ENCODE measurements at places on chromosomes 3 and 15.

DNA sequence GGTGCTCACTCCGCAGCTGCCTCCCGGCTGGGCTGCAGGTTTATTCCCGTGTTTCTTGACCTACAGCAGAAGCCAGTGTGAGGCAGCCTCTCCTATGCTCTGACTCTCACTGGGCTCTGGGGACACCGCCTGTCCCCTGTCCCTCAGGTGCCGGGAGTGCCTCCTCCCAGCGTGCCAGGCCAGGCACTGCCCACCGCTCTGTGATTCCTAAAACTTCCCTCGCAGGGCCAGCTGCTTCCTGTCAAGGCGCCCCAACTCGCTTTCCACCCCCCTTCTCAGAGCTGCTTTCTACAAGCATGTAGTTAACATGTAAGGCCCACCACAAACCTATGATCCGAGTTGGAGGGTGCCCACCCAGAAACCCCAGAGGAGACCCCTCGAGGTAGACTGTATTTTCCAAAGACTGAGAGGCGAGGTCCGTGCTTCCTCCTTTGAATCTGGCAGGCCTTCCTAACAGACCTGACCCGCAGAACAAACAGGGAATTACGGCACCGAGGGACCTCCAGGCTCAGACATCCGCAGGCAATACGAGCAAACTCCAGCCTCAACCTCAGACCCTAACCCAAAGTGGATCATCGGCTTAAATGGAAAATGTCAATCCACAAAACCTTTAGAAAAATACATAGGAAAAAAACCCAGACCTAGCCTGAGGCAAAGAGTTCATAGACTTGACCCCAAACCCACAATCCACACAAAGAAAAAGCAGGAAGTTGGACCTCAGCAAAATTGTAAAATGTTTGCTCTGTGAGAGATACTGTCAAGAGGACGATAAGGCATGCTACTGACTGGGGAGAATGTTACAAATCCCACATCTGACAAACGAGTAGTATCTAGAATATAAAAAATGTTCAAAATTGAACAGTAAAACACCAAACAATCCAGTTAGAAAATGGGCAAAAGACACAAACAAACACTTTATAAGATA, 121.3 kb upstream of the IQSEC1 start:
- no peak for DNase-seq

- no peak for DNase-seq
Measured at GRCh38 chr3:76131396-76132153, 346.2 kb upstream of the ZNF717 start.

GRCh38 chr15:71566226-71566625, 244.1 kb upstream of the NR2E3 start:
- no peak for DNase-seq

DNA sequence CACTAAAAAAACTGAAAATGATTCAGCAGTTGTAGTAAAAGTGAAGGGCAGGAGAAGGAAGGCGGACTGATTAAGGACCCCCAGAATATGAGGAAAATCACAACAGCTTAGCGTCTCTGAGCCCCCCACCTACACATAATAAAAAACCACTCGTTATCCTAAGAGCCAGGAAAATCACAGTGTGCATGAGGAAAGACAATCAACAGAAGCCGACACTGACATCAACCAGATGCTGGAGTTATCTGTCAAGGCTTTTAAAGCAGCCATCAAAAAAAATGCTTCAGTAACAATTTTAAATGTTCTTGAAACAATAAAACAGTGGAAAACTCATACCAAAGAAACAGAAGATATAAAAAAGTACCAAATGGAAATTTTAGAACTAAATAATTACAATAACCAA, 9.7 kb upstream of the CXCR6 start:
- DNase-seq, result no peak

- DNase-seq, result no peak
Measured at GRCh38 chr3:37925157-37925556, 63.5 kb downstream of the CTDSPL start.

DNA sequence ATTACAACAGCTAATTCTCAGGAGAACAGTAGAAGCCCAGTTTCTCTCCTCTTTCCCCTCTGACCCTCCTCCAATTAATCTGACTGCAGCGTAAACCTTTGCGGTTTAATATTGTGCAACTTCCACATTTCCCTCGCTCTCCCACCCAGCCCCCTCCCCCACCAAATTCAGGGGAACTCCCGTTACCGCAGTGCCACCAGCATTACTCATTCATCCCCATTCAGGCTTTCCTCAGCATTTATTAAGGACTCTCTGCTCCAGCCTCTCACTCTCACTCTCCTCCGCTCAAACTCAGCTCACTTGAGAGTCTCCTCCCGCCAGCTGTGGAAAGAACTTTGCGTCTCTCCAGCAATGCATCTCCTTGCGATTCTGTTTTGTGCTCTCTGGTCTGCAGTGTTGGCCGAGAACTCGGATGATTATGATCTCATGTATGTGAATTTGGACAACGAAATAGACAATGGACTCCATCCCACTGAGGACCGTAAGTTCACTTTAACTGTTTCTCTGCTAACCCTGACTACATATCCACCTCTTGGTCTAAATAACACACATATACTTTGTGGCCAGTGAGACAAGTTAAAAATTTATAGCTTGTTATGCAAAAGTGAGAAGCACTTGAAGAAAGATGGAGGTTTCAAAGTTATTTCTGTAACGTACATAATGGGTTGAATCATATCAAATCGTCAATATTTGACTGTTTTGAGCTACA, at the start of gene PTX3:
Gene PTX3, plus strand, starts transcription at position 268 of the 709 bp plus-strand sequence. Its CDS starts 84 bp downstream, at position 352.
- no peak for DNase-seq

DNA sequence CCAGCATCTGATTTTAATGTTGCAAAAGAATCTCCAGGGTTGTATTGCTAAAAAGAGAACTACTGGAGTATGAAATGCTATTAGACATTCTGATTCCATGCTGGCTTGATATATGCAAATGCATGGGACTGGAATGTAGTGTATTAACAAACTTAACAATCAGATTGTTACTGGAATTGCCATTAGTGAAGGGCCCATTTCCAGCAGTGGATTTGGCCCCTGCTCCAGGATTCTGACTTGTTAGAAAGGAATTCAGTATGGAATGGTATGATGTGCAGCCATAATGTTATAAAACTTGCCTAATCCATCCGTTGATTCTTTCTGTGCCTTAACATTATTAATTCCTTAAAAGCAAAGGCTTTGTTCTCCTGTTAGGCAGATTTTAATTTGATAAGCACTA, 7.9 kb downstream of the ARRDC4 start:
- DNase-seq, result no peak

GRCh38 chr3:65479990-65480389, 558.7 kb downstream of the MAGI1 start:
- no peak for DNase-seq

- DNase-seq, result no peak
Measured at GRCh38 chr3:147404000-147404799, 2.1 kb downstream of the ZIC4 start.

DNA sequence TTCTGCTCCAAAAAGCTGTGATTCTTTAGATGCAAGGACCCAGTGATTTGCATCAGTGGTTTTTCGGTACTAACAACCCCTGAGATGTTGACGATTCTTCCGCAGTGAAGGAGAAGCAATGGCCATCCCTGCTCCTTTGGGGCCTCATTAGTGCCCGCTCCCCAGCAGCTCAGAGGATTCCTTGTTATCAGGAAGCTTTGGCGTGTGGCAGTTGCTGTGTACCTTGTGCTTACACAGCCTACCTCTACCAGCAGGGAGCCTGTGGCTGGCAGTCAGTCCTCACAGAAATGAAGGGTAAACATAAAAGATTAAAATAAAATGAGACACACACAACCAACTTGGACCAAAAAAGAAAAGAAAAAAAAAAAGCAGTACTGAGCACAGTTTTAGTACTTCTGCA, 55.2 kb downstream of the CNTN3 start:
- DNase-seq, result no peak

DNA sequence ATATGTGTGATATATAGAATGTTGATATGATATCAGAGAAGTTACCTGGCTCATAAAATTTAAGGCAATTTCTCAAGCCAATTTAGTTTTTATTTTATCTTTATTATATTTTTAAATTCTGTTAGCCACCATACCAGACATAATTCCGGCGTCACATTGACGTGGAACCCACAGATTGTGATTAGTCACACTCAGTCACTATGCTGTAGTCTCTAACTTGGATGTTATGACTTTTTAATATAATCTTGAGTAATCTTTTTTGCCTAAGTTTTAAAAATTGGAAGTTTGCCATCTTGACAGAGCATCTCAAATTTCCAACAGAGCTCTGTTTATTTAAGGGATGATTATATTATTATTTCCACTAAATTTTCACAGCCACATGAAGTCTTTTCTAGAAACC, 9.7 kb upstream of the DCLK3 start:
- no peak for DNase-seq

- DNase-seq, result no peak
Measured at GRCh38 chr3:150271591-150271960, 136.5 kb upstream of the TSC22D2 start.

- no peak for DNase-seq
Measured at GRCh38 chr3:26621176-26621575, 1.4 kb upstream of the LRRC3B start.

DNA sequence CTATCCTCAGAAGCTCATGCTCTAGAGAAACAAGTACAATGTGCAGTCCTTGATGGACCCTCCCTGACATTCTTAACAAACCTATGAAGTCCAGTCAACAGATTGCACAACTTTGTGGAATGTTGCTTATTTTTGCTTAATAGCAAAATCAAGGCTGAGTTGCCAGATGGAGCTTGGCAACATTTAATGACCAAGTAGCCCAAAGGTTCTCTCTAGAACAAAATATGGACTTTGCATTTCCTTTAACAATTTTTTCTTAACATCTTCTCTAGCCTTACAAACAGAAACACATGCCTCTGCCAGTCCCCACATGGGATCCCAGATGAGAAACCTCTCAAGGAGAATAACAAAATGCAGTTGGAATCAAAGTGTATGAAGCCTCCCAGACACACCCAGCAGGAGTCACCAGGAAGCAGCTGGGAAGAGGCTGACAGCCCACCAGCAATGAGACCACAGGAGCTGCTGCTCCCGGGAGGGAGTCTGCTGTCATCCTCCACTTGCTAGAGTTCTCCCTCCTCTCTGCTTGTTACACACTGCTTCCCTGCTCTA, 422.5 kb upstream of the CDIN1 start:
- no peak for DNase-seq

GRCh38 chr15:100710744-100711515, 108.5 kb downstream of the ASB7 start:
- no peak for DNase-seq

DNA sequence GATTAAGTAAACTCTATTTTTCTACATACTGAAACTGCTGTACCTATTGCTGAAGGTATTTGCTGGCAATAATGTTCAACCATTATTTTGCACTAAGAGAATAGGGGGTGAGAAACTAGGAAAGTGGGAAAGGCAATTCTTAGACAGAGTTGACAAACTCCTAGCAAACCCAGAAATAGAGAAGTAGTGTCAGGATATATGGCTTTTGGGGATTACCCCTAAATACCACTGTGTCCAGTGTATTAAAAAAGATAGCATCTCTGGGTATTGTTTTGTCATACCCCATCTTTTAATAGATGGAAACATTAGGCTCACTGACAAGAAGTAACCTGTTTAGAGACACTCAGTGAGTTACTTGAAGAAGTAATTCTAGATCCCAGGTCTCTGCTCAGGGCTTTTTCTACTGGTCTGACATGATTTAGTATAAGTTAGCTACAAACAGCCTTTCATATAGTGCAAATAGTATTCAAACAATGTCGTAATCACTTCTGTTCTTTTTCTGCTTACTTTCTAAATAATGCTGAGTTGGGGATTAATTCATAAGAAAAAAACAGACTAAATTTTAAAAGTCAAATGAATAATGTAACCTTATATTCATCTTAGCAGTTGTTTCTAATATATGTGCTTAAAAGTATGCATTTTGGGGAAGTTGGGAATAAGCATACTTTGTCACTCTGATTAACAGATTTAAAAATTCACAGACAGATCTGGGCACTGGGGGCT, 107.2 kb downstream of the IL1RAP start:
- DNase-seq, result no peak

DNA sequence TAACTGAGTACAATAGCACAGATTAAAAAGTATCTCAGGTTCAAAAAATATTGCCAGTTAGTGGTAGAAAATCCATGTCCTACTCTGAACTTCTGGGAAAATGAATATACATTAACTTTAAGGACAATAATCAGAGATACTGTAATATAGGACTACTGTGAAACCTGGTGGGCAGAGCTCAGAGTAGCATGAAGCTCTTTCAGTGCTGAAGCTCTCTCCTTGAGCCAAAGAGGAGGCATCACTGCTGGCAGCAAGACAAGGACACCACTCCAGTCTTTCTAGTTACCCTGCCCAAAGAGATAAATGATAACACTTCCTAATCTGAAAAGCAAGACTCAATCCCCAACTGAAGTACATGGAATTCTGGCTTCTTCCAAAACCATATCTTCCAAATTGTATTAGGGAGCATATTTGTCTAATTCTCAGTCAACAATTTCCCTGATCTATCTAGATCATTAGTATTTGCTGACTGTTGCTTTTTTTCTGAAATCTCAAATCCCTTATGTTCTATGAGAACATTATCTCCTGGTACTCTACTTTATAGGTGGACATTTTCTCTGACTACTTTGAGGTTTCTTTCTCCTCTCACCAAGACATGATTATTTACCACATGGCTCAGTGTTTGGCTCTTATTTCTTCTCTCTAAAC, 55.9 kb downstream of the CLDN1 start:
- DNase-seq, result no peak

DNA sequence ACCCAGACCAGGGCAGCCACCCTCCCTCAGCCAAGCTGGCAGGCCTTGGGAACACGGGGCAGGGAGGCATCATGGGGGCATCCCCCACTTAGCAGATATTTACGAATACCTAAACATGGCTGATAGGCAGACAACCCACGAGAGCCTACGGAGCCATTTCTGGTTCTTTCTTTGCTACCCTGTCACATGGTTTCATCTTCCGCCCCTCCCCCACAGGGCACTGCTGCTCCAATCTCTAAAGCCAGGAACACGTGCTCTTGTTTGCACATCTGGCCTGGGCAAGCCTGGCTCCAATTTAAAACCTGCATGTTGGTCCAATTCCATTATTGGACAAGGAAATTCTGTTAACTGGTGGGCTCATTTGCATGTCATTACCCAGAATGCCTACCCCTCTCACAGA, 447.4 kb upstream of the NR2F2 start:
- no peak for DNase-seq

DNA sequence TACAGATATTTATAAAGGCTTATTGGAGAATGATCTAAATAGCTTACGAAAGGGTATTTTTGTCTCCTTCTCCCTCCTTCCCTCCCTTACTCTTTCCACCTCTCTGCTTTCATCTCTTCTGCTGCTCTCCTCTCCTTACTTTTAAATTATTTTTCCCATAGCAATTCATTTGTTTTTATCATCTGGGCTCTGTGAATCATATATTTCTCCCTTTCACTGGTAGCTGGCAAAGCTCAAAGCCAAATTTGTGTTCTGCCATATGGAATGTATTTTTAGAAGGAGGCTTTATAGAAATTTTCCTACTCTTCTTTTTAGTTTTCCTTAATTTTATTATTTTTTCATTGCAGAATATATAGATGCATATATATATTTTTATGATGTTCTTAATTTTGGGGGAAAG, 385.8 kb downstream of the C3orf38 start:
- DNase-seq, result no peak

- DNase-seq, result no peak
Measured at GRCh38 chr3:128679338-128679737, 28.7 kb upstream of the RPN1 start.

- DNase-seq, result no peak
Measured at GRCh38 chr15:40335938-40336743, 4.6 kb downstream of the CCDC9B start.

GRCh38 chr3:41018855-41019254, 180.4 kb upstream of the CTNNB1 start:
- DNase-seq, result no peak

All from CD4-positive, alpha-beta T cell treated with Interleukin-6 at 100 ng/mL for 8 hours (primary cell).